ENCODE measurements at places on chromosomes 12 and 14. TPM values are rescaled to one million over a fixed set of nuclear protein-coding genes. Genes with fewer than 3 reads are reported as not detected.

DNA sequence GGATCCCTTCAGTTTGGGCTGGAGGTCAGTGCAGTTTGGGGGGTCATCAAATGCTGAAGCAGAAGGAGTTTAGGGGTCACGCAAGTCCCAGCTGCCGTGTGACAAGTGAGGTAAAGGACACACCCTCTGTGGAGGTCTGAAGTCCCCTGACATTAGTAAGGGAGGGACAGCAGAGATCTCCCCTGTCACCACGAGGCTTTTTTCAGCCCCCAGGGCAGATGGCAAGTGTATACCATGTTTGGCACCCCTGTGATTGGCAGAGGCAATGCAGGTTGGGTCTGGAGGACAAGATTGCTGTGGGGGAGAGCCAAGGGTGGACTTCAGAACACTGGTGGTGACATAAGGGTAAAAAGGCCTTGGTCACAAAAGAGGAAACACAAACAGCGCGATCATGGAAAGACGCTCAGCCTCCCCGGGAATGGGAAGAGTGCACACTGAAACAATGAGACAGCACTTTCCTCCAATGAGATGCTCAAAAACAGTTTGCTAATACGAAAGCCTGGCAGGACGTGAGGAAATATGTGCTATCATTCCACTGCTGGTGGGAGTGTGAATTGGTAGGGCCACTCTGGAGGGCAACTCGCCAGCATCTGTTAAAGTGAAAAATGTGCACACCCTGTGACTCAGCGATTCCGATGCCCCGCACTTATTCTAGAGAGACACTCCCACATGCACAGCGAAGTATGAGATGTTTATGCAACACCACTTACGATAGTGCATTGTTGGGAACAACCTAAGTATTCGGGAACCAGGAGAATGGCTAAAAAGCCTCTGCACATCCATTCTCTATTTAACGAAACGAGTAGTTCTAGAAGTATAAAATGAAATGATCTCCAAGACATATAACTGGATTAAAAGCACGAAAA lies 14.4 kb upstream of the CD27 start:
- peak overlapping the region; percentile 17 for H3K4me3 ChIP-seq
- no peak for DNase-seq

- DNase-seq, result no peak
- H3K27ac ChIP-seq, result no peak overlapping the region
- no peak overlapping the region for H3K4me3 ChIP-seq
- no peaks in the 10 kb centered on the region for H3K27me3 ChIP-seq
- H3K36me3 ChIP-seq, result no peaks in the 10 kb centered on the region
These were observed 113.0 kb downstream of the PLEKHA5 start for GRCh38 chr12:19242581-19242980.

GRCh38 chr14:76307786-76308780 lies 67.9 kb upstream of the ESRRB start:
- DNase-seq, result no peak
- peaks cover 43% of the 10 kb centered on the region for H3K27me3 ChIP-seq
- H3K4me1 ChIP-seq, result peaks cover 2% of the 10 kb centered on the region
- no peak overlapping the region for H3K27ac ChIP-seq
- no peak overlapping the region for H3K4me3 ChIP-seq

DNA sequence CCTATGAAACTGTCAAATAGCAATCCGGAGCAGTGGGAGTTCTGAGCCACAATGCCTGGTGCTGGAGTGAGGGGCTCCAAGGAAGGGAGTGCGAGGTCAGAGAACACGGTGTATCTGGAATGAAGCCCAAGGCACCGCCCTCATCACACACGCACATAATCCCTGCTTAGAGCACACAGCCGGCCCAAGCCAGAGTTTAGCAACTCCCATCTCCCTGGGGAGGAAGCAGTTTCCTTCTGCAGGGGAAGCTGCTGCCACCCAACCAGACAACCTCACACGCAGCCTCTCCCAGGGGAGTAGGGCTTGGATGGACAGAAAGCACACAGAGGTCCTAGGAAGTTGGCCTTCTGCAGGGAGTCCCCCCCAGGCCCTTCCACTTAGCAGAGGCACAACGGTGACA lies 31.3 kb downstream of the ACTN1 start:
- DNase-seq, result no peak
- peaks cover 57% of the 10 kb centered on the region for H3K4me1 ChIP-seq
- H3K27ac ChIP-seq, result no peak overlapping the region
- no peaks in the 10 kb centered on the region for H3K27me3 ChIP-seq

- no peaks in the 10 kb centered on the region for H3K27me3 ChIP-seq
- no peak overlapping the region for H3K27ac ChIP-seq
- H3K4me1 ChIP-seq, result no peaks in the 10 kb centered on the region
- no peak overlapping the region for H3K4me3 ChIP-seq
These were observed 173.8 kb downstream of the SYNE2 start for GRCh38 chr14:64026600-64026999.

- no peak overlapping the region for H3K27ac ChIP-seq
- peaks cover 14% of the 10 kb centered on the region for H3K4me1 ChIP-seq
- H3K36me3 ChIP-seq, result no peaks in the 10 kb centered on the region
These were observed 2.0 kb downstream of the SCN8A start for GRCh38 chr12:51593021-51593420.

DNA sequence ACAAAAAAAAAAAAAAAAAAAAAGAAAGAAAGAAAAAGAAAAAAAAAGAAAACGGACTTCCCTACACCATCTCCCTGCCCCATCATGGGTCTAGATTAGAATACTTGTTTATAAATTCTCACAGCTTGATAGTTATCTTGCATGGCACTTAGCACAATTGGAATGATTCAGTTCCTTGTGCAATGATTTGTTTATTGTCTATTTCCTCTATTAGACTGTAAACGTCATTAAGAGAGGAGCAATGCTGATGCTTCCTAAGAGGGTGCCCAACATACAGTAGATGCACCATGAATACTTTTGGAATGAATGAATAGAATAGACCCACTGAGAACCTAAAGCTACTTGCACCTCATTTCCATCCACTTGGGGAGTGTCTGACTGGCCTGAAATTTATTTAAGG lies 40.8 kb downstream of the PAX9 start:
- no peak for DNase-seq
- no peak overlapping the region for H3K4me3 ChIP-seq
- H3K36me3 ChIP-seq, result no peaks in the 10 kb centered on the region
- no peaks in the 10 kb centered on the region for H3K4me1 ChIP-seq

- no peak for DNase-seq
- H3K4me3 ChIP-seq, result peak overlapping the region; percentile 38
- peaks cover 10% of the 10 kb centered on the region for H3K36me3 ChIP-seq
- H3K27ac ChIP-seq, result peak overlapping the region; percentile 44
- peaks cover 22% of the 10 kb centered on the region for H3K4me1 ChIP-seq
- H3K27me3 ChIP-seq, result no peaks in the 10 kb centered on the region
These were observed 4.3 kb upstream of the HIF1A start for GRCh38 chr14:61690982-61691381.

DNA sequence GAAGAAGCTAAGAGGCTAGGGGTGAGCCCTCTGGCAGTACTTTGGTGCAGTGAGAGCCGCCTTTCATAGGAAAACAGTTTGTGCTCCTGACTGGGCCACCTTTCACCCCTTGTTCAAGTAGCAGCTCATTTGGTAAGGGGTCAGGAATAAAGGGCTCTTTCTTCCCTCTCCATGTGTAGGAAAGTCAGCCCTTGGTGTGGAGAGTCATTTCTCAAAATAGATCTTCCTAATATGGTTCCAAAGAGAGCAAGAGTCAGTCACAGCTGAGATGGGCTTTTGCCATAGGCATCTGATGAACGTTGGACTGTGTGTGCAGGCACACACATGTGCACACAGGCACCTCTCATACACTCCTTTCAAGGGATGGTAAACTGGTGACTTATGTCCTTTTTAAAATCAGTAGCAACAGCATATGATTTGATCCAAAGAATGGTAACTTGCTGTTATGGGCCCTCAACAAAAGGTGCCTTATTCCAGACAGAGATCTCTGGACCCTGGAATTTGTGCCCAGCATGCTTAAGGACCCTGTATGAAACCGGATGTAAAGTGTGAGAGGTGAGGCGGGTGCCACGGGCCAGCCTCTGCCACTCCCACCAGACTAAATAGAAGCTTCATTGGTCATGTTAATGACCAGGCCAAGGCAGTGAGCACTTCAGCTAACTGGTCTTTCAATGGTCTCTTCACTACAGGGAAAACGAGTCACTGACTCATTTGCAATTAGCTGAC lies 16.7 kb upstream of the RIC8B start:
- H3K4me1 ChIP-seq, result peaks cover 27% of the 10 kb centered on the region
- no peak for DNase-seq
- H3K4me3 ChIP-seq, result no peak overlapping the region
- H3K36me3 ChIP-seq, result peaks cover 3% of the 10 kb centered on the region

- no peak for DNase-seq
- no peak overlapping the region for H3K27ac ChIP-seq
- H3K4me3 ChIP-seq, result no peak overlapping the region
- no peaks in the 10 kb centered on the region for H3K36me3 ChIP-seq
- H3K4me1 ChIP-seq, result no peaks in the 10 kb centered on the region
These were observed 1154.8 kb downstream of the TMEM121 start for GRCh38 chr14:106681161-106681560.

DNA sequence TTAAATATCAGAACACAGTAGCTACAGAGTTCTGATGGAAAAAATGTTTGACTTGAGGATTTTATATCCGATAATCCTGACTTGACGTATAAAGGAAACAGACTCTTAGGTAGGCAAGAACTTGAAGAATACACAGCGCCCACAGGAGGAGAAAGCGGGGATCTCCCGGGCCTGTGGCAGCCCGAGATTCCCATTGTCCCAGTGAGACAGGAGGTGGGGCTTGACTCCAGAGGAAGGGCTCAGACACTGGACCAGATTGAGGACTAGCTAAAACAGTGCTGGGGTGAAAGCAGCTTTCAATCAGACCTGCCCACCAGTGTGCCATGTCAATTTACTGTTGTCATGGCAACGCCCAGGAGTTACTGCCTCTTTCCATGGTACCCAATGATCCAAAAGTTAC lies 51.1 kb upstream of the C14orf180 start:
- H3K4me3 ChIP-seq, result no peak overlapping the region
- DNase-seq, result peak; percentile 7
- no peaks in the 10 kb centered on the region for H3K4me1 ChIP-seq
- no peaks in the 10 kb centered on the region for H3K27me3 ChIP-seq
- H3K36me3 ChIP-seq, result peaks cover 7% of the 10 kb centered on the region

DNA sequence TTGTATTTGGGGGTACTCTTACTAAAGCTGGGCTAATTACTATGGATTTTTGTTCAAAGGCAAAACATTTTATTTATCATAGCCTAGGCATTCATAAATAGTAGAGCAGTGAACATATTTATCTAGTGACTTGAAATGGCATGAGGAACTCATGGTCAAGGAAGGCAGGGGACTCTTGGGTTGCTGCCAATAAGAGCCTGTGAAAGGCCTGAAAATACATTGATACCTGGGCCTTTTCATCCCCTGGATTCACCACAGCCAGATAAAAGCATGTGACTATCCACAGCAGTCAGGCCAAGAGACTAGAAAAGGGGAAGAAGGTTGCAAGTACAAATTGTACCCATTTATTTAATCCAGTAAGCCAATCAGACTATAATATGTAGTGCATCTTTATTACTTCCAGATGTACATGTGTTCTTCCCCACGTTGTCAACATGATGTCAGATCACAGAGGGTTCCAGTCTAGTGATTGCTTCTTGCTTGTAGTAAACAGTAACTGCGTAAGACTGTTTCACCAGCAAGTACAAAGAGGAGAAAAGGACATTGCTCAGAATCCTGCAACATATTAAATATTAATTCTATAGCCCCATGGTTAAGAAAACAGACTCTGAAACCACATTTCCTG lies 409.7 kb downstream of the NOVA1 start:
- H3K27me3 ChIP-seq, result no peaks in the 10 kb centered on the region
- H3K4me3 ChIP-seq, result no peak overlapping the region
- H3K36me3 ChIP-seq, result no peaks in the 10 kb centered on the region
- H3K4me1 ChIP-seq, result no peaks in the 10 kb centered on the region
- H3K27ac ChIP-seq, result no peak overlapping the region
- no peak for DNase-seq

DNA sequence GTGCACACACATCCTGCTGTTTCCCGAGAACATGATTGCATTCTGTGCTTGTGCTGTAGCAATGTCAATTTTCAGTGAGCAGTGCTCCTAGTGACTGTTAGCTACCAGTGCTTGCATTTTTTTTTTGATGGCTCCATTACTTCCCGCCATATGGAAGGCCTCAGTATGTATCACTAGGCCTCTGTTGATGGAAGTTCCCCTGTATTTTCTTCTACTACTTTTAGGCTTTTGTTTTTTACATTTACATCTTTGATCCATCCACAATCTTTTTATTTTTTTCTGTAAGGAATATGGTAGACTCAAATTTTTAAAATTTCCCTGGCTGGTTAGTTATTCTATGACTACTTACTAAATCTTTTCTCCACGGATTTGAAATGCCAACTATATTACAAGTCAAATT lies 49.1 kb downstream of the ZNF664 start:
- no peak overlapping the region for H3K4me3 ChIP-seq
- H3K36me3 ChIP-seq, result peaks cover 2% of the 10 kb centered on the region
- H3K27me3 ChIP-seq, result peaks cover 4% of the 10 kb centered on the region
- H3K4me1 ChIP-seq, result peaks cover 2% of the 10 kb centered on the region

DNA sequence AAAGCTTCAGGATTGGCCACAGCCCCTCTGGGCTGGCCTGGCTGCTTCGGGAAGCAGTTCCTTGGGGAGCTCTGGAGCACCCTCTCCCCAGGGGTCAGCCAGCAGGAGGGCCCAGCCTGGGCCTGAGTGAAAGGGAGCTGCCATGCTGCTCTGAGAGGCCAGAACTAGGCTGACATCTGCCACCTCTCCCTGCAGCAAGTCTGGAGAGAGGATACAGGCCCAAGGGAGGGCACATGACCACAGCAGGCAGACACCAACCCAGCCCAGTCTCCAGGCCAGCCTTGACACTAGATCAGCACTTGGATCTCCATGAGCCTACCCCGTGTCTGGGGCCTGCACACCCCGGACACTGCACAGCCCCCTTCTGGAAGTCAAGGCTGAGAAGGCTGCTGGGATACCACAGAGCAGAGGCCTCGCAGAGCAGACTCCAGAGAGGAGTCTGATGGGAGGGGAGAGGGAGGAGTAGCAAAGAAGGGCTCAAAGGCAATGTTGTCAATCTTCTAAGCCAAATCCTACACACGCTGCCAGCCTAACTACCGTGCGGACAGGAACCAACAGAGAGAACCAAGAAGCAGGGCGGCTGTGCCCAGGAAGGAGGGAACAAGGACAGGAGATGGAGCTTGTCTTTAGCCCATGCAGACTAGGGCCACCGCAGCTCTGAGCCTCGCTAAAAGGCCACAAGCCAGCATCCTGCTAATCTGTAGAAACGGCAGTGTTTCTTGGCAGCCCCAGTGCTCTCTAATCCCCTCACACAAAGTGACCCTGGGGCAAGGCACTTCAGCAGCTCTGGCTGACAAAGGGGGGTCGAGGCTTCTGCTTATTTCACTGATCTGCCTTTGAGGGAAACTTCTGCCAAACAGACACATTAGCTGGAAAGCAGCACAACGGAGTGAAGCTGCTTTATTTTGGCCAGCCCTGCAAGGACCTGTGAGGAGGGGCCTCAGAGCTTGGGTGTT lies 12.9 kb downstream of the COL2A1 start:
- H3K4me3 ChIP-seq, result peak overlapping the region; percentile 60
- peaks cover 75% of the 10 kb centered on the region for H3K27me3 ChIP-seq
- H3K4me1 ChIP-seq, result peaks cover 21% of the 10 kb centered on the region
- no peaks in the 10 kb centered on the region for H3K36me3 ChIP-seq

Gene MYRFL
- total RNA-seq, result not detected

Gene MTA1
- total RNA-seq, result 120 TPM

Gene SPRYD4
- total RNA-seq, result 4.1 TPM

Gene DDX47
- total RNA-seq, result 60.8 TPM

Gene NOC4L
- total RNA-seq, result 29.3 TPM

Gene ZCCHC8
- total RNA-seq, result 44.8 TPM

Gene PHETA1
- 2.9 TPM for total RNA-seq

Gene AVPR1A
- not detected for total RNA-seq

Gene DNAJC22
- total RNA-seq, result 0.31 TPM

Gene VRTN
- not detected for total RNA-seq

Gene CMA1
- total RNA-seq, result 0.51 TPM

Gene DCP1B
- total RNA-seq, result 21.4 TPM
